ENCODE measurements at places on chromosomes 12 and 14.

GRCh38 chr12:59407799-59408198 lies 188.0 kb upstream of the SLC16A7 start:
- no peak for DNase-seq

DNA sequence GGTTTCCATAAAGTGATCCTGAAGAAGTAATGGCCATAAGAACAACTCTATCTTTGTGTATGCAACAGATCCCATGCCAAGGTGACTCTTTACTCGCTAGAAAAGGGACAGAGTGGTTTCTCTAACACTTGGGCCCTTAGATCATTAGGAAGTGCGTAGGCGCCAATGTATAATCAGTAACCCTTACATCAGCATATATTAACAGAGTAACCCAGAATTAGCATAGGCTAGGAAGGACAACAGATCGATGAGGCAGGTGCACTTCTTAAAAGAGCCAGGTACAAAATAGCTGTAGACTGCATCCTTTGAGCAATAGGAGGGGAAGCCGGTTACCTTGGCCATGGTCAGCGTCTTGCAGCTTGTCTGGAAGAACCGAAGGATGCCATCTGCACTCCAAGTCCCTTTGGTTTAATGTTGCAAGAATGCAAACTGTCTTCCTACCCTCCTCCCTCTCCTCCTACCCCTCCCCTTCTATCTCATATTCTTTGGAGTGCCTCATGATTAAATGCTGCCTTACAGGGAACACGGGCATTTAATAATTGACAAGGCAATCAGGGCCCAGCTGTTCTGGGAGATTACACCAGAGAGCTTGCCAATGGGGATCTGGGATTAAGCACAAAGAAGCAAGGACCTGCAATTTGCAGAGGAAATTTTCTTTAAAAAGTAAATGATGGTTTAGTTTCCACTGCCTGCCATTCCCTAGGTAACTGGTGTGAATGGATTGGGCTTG lies 8.0 kb downstream of the GSG1 start:
- no peak for DNase-seq

DNA sequence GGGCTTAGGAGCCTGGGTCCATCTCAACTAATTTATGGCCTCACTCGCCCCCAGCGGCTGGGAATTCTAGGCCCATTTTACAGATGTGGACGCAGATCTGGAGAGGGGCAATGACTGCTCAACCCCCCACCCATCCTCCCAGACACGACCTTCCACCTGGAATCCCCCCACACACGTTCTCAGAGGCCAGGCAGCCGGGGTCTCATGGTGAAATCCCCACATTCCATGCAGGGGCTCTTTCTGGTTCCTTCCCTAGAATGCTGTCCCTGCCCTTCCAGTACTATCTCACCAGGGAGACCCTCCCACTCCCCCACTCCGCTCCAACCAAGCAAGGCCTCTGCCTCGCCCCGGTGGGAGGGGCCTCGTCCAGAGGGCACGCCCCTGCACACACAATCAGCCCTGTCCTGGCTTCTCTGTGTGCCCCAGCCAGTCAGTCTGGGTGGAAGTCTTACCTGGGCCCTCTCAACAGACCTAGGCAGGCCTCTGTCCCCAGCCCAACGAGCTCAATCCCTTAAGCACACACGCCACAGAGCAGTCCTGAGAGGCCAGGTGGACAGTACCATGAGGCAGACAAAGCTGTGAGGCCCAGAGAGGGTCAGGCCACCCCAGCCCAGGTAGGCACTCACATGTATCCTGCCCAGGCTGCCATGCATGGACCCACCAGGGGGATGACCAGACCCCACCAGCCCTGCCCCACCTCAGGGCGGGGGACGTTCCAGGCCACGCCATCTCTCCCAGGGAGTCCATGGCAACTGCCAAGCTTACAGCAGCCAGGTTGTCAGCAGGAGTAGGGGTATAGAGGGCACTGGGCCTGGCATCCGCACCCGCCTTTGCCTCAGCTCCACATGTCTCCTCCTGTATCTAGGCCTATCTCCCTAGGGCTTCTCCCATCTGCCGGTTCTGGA lies 1.3 kb upstream of the ANKRD9 start:
- no peak for DNase-seq

- DNase-seq, result no peak
Observed at GRCh38 chr12:52053536-52054209, 2.4 kb downstream of the NR4A1 start.

DNA sequence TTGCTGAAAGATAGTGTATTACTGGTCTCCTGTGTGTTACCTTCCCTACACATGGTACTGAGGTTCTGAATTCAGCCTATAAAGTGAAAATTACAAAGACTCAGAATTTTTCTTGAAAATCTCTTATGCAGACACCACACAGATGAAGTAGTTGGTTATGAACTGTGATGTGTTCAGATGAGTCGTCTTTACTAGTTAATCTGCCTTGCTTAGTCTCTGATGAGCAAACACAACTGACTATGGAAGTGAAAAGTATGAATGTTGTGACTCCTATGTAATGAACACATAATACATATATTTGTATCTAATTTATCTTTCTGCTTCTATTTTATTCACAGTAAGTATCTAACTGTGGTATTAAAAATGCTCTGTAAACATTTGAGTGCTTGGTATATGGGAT lies 4.7 kb downstream of the MTERF2 start:
- DNase-seq, result no peak

DNA sequence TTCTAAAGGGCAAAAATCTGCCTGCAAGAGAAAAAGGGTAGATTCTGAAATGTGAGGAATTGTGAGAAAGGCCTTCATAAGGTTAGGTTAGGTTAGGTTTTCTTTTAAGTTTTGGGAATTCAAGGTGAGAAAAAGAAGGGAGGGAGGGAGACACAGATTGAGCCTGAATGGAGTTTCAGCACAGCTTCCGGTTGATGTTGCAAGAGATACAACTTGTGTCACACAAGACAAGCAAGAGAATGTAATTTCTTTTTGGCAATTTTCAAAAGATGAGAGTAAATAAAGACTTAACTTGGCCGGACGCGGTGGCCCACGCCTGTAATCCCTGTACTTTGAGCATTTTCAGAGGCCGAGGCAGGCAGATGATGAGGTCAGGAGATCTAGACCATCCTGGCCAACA lies 63.8 kb downstream of the CPSF2 start:
- no peak for DNase-seq

GRCh38 chr14:31945074-31945613 lies 132.0 kb upstream of the ARHGAP5 start:
- DNase-seq, result no peak

- no peak for DNase-seq
Observed at GRCh38 chr14:90511795-90512328, 115.0 kb downstream of the CALM1 start.

- DNase-seq, result no peak
Observed at GRCh38 chr12:122022393-122023338, 982 bp downstream of the BCL7A start.

DNA sequence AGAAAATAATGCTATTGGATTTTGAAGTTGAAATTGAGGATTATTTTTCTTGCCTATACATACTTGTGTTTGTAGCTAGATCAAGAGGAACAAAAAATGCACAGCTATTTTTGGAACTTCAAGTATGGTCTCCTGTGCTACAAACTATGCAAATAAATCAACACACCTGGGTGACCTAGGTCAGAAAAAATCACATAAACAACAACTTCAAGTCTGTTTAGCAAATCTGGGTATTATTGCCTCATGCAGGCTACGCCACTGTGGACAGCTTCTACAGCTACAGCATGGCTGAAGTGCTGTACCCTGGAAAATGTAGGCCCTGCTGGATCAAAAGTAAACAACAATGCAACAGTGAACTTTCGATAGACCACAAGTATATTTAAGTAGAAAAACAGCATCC lies 87.5 kb downstream of the SLC6A15 start:
- DNase-seq, result no peak

GRCh38 chr12:3251067-3251466 lies 173.9 kb downstream of the TSPAN9 start:
- no peak for DNase-seq

DNA sequence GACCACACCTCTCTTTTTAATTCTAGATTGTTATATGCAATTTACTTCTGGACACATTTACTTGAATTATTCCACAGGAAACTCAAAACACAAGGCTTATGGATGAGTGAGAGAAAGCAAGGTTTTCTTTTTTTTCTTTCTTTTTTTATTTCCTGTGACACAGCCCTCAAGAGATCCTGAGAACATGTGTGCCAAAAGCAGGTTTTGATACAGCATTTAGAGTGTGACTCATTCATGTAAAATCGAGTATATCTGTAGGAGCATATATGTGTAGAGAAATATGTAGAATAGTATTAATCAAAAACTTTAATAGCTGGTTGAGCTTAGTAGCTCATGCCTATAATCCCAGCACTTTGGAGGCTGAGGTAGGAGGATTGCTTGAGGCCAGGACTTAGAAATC lies 4.4 kb upstream of the MAX start:
- no peak for DNase-seq

DNA sequence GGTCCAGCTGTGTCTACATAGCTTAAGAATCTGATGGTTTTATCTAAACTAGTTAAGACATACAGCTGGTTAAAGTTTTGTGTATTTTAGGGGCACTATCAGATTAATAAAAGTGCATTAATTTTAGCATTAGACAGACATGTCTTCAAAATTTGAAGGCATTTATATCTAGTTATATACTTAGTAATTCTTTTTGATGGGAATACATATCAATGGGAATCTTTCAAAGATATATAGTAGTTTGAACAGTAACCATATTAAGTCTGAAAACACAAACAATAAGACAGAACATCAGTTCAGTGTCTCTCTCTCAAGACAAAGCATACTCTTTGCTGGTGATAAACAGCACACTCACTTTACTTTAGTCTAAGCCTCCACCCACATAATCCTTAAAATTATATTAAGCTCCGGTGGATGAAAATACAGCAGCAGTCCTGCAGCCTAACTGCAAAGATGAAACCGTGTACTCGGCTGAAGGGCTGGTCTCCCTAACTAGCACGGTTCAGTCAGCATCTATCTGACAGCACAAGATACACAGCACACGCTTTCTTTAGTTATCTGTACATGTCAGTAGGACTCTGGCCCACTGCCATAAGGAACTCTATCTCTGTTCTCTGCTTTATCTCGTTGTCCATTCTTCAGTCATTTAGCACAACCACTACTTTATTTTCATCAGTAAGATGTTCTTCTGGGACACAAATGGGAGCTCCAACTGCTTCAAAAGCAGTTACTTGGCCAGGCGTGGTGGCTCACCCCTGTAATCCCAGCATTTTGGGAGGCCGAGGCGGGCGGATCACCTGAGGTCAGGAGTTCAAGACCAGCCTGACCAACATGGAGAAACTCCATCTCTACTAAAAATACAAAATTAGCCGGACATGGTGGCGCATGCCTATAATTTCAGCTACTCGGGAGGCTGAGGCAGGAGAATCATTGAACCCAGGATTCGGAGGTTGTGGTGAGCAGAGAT lies 80.5 kb downstream of the MED13L start:
- DNase-seq, result no peak

DNA sequence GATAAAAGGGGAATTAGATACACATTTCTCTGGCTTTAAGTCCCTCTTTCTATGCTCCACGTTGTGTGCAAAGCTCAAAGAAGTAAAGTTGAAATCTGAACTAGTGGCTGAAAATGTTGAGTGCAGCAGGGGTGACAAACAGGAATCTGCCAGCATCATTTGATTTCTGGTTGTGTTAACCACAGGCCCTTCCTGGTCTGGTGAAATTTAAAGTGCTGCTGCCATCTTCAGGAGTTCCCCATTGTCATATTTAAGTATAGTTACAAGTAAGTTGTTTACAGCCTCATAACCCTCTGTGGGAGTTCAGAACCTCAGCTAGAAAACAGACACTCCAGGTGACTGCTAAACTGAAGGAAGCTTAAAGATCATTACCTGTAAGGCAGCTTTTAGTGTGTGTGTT lies 90.9 kb upstream of the CCDC196 start:
- DNase-seq, result no peak

GRCh38 chr14:33676135-33676566 lies 274.7 kb downstream of the EGLN3 start:
- DNase-seq, result peak; percentile 53

DNA sequence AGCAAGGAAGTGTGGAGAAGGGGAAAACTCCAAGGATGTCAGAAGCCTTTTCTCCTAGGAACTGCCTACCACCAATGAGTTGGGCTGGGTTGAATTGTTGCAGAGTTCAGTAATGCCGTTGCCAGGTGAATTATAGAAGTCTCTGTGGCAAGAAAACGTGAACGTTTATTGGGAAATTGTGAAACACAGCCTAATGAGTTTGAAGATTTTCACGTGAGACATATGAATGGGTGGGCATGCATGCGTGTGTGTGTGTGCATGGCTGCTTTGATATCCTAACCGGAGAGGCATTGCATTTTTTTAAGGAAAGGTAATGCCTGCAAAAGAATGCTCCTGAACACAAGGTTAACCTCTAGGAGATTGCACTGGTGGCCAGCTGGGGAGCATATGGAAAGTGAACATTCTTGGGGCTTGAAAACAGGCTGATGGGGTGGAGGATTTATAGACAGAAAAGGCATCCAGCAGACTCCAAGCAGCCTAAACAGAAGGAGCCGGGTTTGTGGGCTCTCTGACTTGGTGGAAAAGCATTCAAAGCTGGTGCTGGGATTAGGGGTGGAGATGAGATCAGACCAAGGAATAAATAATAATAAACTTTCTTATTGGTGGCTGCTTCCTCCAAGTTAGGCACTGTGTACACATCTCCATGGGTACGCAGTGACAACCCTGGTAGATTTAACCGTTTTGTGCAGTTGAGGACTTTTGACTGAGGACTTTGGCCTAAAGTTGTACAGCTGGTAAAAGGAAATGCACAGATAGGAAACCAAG lies 67.8 kb downstream of the NTF3 start:
- no peak for DNase-seq

DNA sequence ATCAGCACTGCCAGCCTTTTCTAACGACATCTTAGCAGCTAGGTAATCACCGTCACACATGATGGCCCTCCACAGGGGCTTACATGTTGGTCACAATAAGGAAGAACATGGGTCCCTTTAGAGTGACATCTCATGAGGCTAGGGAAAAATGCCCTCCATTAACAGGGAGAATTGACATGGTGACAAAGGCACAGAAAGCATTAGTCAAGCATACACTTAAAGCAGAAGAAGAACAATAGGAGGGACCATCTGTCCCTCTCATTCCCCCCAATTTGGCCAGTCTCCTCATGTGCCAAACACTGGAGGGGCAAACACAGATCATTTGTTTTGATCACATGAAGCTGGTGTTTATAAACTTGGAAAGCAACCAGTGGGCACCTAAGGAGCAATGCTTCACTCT lies 78.0 kb downstream of the GRIP1 start:
- DNase-seq, result no peak

- no peak for DNase-seq
Observed at GRCh38 chr12:7431993-7432685, 11.8 kb downstream of the CD163L1 start.

- peak; percentile 57 for DNase-seq
Observed at GRCh38 chr12:27667540-27667939, 28.7 kb upstream of the REP15 start.

- DNase-seq, result no peak
Observed at GRCh38 chr12:57151741-57152630, 4.6 kb upstream of the LRP1-AS start.

- DNase-seq, result peak; percentile 14
Observed at GRCh38 chr12:49866859-49867569, 24.1 kb upstream of the BCDIN3D start.

- no peak for DNase-seq
Observed at GRCh38 chr12:95248604-95249360, 31.2 kb downstream of the VEZT start.

Measured in RCC 7860 (cell line).